Esophagus squamous epithelium (tissue), 5 donors: ENCODE measurements at places on chromosomes 12 and 14.

GRCh38 chr14:60344751-60345150 lies 95.7 kb downstream of the PPM1A start:
- DNase-seq: no peak

GRCh38 chr12:49783917-49784676 lies 42.7 kb downstream of the TMBIM6 start:
- DNase-seq: no peak

DNA sequence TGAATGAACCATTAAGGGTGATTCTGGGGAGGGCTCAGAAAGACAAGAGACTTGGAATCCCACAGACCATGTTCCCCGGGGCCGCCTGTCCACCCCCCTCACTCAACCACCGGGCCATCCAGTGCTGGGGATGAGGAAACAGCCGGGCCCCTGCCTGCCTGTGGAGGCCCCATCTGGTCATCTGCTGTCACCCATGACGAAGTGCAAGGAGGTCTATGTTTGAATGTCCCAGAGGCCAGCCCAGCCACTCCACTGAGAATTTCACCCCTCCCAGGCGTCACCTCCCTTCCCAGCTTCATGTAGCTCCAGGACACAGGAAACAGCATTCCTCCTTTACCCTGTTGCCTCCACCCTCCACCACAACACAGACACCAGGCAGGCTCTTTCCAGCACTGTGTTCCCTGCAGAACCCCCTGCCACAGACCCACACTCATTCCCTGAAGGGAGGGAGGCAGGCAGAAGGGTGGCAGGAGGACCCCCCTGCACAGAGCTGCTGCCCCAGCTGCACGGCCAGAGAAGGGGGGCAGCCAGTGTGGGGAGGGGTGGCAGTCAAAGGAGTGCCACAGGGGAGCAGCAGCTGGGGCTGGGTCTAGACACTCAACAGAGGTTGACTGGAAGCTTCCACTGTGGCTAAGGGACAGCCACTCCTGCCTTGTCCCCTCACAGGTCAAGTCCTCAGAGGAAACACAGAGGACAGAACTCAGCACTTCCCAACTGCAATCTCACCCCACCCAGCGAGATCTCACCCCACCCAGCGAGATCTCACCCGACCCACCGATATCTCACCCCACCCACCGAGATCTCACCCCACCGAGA lies 50.3 kb upstream of the PPP2R5C start:
- no peak for DNase-seq

DNA sequence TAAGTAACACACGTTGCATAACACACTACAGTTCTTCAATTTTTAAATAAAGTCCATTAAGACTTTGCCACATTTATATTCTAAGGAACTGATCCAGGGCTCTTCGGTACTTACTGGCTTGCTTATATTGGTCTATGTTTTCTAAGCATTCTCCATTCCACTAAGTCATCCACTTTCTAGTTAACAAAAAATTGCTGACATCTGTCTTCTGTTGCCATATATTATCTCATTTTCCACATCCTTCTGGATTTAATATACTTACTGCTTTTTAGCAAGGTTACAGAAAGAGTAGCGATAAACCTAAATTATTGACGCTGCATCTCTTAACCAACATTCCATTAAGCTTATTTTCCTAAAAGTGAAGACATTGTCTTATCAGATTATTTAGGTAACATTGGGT lies 238.4 kb upstream of the LRIG3 start:
- DNase-seq: no peak
